ENCODE measurements at places on chromosomes 6 and 20. TPM values are rescaled to one million over a fixed set of nuclear protein-coding genes. Genes with fewer than 3 reads are reported as not detected.

The ECT2L gene
- 0.43 TPM for polyA plus RNA-seq

The WFDC10B gene
- polyA plus RNA-seq, result not detected

- no peak for DNase-seq
Observed at GRCh38 chr20:1327827-1328679, 886 bp downstream of the SDCBP2 start.

DNA sequence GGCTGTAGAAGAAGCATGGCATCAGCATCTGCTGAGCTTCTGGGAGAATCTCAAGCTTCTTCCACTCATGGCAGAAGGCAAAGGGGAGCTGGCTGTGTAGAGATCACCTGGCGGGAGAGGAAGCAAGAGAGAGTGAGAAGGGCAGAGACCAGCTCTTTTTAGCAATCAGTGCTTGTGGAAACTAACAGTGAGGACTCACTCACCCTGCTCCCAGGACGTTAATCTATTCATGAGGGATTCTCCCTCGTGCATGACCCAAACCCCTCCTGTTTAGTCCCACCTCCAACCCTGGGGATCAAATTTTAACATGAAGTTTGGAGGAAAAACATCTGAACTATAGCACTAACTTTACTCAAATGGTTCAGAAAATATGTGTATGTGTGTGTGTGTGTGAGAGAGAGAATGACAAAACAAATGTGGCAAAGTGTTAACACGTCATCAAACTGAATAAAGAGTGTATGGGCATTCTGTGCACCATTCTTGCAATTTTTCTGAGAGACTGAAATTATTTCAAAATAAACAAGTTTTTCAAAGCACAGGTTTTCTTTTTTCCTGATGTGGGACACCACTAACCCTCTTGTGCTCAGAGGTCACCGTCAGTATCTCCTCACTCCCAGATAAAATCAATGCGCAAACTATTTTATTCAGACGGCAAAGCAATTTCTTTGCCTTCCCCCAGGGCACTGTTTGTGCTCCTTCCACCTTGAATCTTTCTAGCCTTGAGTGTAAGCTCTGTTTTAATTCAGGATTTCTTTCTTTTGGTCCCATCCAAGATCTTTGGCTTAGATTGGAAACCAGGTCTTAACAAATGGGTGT lies 23.2 kb upstream of the XRN2 start:
- no peak for DNase-seq

The HEY2 gene
- 7.2 TPM for polyA plus RNA-seq

DNA sequence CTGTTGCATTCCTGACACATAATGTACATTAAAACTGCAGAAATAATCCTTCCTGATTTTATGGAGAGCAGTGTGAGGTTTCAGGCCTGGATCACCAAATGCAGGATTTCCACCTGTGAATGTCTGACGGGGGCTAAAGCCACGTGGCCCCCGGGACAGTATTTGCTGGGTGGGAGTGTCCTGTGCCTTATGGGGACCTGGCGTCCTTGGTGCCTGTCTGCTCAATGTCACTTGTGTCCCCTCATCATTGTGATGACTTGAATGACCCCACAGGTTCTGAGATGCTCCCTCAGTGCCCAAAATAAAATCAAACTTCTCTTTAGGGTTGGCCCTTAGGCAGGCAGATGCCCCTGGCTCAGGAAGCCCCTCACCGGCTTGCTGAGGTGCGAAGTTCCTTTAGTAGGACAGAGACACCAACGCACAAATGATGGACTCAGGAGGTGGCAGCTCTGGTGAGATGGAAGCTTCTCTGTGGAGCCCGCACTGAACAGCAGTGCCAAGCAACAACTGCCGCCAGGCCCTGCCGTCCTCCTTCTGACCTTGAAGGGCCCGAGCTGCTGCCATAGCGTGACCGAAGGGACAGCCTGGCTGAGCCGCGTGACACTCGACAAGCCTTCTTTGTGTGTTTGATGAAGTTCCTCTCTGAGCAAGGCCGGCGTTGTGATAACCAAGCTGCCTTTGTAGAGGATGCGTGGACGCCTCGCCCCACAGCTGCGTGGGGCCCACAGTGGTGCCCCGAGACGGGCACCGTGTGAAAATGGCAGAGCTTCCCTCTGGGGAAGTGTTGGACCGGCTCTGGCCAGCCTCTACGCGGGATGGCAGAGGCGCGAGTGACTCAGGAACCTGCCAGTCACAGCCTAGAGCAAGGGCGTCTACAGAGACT lies 30.9 kb downstream of the FRMD1 start:
- no peak for DNase-seq

The EDN3 gene
- polyA plus RNA-seq, result 5.1 TPM

- DNase-seq, result no peak
Observed at GRCh38 chr6:105001063-105001462, 44.2 kb downstream of the LIN28B start.

DNA sequence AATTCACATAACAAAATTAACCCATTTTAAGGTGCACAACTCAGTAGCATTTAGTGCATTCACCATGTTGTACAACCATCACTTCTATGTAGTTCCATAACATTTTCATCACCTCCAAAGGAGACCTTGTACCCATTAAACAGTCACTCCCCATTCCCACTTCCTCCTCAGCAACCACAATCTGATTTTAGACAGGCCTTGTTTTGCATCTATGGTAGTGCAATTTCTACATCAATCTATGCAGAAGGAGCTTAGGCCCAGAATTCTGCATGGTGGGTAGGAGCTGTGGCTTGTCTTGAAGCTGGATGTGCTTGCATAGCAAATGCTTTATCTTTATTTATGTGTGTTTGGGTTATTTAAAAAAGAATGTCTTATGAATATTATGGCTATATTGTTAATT lies 13.5 kb upstream of the HLA-DQA1 start:
- DNase-seq, result no peak

GRCh38 chr6:8387942-8388437 lies 47.4 kb downstream of the SLC35B3 start:
- DNase-seq, result no peak

The BTN1A1 gene
- 0.18 TPM for polyA plus RNA-seq

- DNase-seq, result no peak
Observed at GRCh38 chr6:142712231-142712630, 232.7 kb downstream of the HIVEP2 start.

The FGD2 gene
- polyA plus RNA-seq, result 2.8 TPM

The COL11A2 gene
- polyA plus RNA-seq, result 4.8 TPM

The SPACA1 gene
- not detected for polyA plus RNA-seq

The BACH2 gene
- polyA plus RNA-seq, result 9.2 TPM

DNA sequence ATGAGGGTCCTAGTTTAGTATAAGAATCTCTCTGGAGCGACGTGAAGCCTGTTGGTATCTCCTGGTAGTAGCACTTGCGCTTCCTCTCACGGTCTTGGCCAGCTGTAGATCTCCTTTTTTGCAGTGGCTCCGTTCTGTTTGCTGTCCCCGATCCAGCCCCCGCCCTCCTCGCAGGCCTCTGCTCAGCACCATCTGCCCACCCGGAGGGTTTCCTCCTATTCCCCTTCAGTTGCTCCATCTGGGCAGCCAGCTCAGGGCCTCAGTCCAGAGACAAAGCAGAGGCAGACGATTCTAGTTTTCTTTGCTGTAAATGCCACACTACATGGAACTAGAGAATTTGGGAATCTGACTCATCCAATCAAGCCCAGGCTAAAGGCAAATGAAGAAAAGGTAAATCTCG lies 126.6 kb downstream of the TIAM2 start:
- no peak for DNase-seq

Measured in renal pelvis (tissue), 12 donors.